ENCODE measurements at places on chromosomes 2 and 18. TPM values are rescaled to one million over a fixed set of nuclear protein-coding genes. Genes with fewer than 3 reads are reported as not detected.

DNA sequence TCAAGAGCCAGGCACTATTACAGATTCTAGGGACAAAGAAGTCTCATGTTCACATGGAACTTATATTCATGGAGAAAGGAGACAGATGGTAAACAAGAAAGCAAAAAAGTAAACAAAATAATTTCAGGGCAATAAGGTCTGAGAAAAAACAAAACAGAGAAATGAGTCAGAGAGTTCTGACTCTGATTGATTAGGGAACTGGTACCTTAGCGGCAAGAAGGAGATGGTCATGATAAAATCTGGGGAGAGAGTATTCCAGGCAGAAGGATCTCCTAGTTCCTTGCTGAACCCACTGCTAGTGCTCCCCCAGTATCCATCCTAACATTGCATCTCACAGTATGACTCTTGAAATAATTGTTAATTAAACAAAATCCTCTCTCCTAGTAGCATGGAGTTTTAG, 161.8 kb upstream of the KLF7 start:
- peaks cover 54% of the 10 kb centered on the region for H3K4me1 ChIP-seq
- H3K36me3 ChIP-seq, result peaks cover 4% of the 10 kb centered on the region
- H3K27ac ChIP-seq, result peak overlapping the region; percentile 32
- no peaks in the 10 kb centered on the region for H3K27me3 ChIP-seq
- no peak for DNase-seq

Gene GTF2A1L
- total RNA-seq, result 0.39 TPM

GRCh38 chr2:38030635-38031355, 45.2 kb downstream of the CYP1B1 start:
- no peaks in the 10 kb centered on the region for H3K36me3 ChIP-seq
- peaks cover 8% of the 10 kb centered on the region for H3K4me1 ChIP-seq
- H3K4me3 ChIP-seq, result no peak overlapping the region
- DNase-seq, result no peak

- DNase-seq, result no peak
- no peak overlapping the region for H3K27ac ChIP-seq
- peaks cover 14% of the 10 kb centered on the region for H3K4me1 ChIP-seq
- H3K36me3 ChIP-seq, result no peaks in the 10 kb centered on the region
- H3K27me3 ChIP-seq, result peaks cover 68% of the 10 kb centered on the region
These were observed 582.8 kb downstream of the ZEB2 start for GRCh38 chr2:143936848-143937722.

DNA sequence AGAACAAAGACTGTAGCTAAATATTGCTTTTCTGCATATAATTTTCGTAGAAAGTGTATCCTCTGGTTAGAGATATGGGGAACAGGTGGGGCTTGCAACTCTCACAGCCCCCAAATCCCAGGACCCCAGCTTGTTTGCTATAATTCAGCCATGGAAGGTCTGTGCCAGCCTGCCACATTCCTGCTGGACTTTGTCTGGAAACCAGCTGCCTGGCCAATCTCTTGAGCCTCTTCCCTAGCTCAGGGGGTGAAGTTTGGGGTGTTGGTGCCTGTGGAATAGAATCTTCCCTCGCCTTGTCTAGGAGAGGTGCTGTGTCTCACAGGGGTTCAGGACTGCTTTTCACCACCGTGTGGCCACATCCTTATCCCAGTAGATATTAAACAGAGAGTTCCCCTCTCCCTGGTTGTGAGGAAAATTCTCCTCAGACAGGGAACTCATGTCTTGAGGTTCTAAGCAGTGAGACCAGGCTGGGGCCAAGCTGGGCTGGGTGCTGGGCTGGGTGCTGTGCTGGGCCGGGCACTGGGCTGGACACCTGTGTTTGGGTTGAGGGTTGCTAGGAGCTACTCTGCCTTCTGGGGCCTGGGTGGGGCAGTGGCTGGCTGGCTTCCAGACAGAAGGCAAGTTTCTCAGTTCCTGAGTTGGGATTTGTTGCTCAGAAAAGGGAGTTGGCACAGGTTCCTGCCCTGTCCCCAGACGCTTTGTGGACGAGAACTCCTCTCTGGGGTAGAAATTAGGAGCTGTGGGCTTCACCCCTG, 12.3 kb downstream of the TOGARAM2 start:
- no peaks in the 10 kb centered on the region for H3K36me3 ChIP-seq
- H3K27ac ChIP-seq, result no peak overlapping the region
- H3K4me1 ChIP-seq, result no peaks in the 10 kb centered on the region
- no peak for DNase-seq
- peaks cover 3% of the 10 kb centered on the region for H3K27me3 ChIP-seq

Gene INHBB
- total RNA-seq, result not detected

Gene LGALSL
- total RNA-seq, result 2.5 TPM

Gene TFPI
- total RNA-seq, result 0.60 TPM

Gene POU3F3
- total RNA-seq, result not detected

Gene EPG5
- 14.3 TPM for total RNA-seq

Gene MAPK4
- not detected for total RNA-seq

- H3K27me3 ChIP-seq, result no peaks in the 10 kb centered on the region
- H3K4me1 ChIP-seq, result no peaks in the 10 kb centered on the region
- H3K27ac ChIP-seq, result no peak overlapping the region
- no peak overlapping the region for H3K4me3 ChIP-seq
These were observed 335.8 kb downstream of the RAD51AP2 start for GRCh38 chr2:17182399-17182798.

- no peak overlapping the region for H3K4me3 ChIP-seq
- peaks cover 5% of the 10 kb centered on the region for H3K4me1 ChIP-seq
These were observed 158.5 kb downstream of the INSIG2 start for GRCh38 chr2:118246726-118247125.

Gene DNAH6
- total RNA-seq, result 0.12 TPM

Gene CD8A
- 2.2 TPM for total RNA-seq

- H3K27ac ChIP-seq, result no peak overlapping the region
- no peaks in the 10 kb centered on the region for H3K4me1 ChIP-seq
- no peak overlapping the region for H3K4me3 ChIP-seq
- H3K27me3 ChIP-seq, result peaks cover 15% of the 10 kb centered on the region
These were observed 12.7 kb upstream of the FHOD3 start for GRCh38 chr18:36284671-36285295.

Gene ABCG5
- not detected for total RNA-seq

Gene CHRNA1
- total RNA-seq, result not detected

DNA sequence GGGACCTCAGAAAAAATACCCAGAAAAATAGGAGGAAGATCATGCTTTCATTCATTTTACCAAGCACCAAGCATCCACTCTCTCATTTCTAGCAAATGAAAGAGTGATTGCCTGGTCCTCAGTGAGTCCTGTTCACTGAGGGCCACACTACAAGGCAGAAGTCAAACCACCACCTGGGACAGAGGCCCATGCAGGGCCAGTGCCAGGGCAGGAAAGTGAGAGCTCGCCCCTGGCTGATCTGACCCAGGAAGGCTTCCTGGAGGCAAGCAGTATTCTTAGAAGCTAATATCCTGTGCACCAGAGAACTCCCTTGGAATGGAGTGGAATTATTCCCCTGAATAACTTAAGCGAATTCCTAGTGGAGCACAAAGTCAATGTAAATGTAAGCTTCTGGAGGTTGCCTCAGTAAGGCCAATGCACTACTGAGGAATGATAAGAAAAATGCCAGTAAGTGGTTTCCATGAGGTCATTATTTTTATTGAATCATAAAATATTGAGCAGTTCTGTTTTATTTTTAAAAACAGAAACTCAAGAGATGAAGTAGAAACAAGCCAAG, 191.6 kb upstream of the ID2 start:
- no peak overlapping the region for H3K4me3 ChIP-seq
- H3K36me3 ChIP-seq, result no peaks in the 10 kb centered on the region
- no peak overlapping the region for H3K27ac ChIP-seq
- H3K4me1 ChIP-seq, result peaks cover 52% of the 10 kb centered on the region

- H3K4me1 ChIP-seq, result peaks cover 7% of the 10 kb centered on the region
- peaks cover 4% of the 10 kb centered on the region for H3K27me3 ChIP-seq
- no peak overlapping the region for H3K27ac ChIP-seq
These were observed 521.0 kb upstream of the NRP2 start for GRCh38 chr2:205161156-205161839.

Gene LYG1
- 1.5 TPM for total RNA-seq

DNA sequence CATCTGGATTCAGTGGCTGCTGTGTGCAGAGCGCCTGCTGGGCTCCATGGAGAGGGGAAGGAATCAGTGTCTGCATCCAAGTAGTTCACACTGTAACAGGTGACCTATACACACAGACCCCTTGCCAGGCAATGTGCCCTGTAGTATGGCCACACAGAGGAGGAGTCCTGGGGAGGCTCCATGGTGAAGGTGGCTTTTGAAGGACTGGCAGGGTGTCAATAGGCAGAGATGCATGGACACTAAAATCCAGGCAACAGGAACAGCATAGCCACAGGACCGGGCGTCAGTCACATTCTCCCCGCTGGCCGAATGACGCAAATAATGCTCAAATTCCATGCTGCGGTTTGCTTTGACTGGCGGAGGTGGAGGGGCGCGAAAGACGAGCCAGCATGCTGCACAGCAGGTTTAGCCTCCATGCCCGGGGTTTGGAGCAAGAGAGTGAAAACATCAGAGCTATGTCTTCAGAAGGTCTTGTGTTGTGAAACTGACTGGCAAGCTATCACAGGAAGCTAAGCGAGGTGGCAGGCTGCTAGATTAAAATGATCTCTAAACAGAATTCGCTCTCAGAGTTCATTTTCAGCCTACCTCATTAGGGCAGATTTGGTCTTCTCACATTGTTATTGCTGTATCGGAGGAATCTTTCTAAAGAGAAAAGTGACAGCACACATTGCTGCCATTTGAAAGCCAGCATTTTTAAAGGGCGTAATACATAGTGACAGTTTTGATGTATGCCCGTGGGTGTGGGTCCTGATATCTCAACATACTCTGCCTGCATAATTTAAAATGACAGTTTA, 1.2 kb upstream of the CHMP1B start:
- peaks cover 6% of the 10 kb centered on the region for H3K27me3 ChIP-seq
- peaks cover 38% of the 10 kb centered on the region for H3K4me1 ChIP-seq
- peaks cover 3% of the 10 kb centered on the region for H3K36me3 ChIP-seq

Gene SLC38A11
- total RNA-seq, result not detected

Gene SLC16A14
- 3.1 TPM for total RNA-seq

GRCh38 chr18:27447451-27447881, 262.4 kb upstream of the CHST9 start:
- H3K4me1 ChIP-seq, result no peaks in the 10 kb centered on the region
- H3K27ac ChIP-seq, result no peak overlapping the region
- H3K4me3 ChIP-seq, result no peak overlapping the region
- H3K27me3 ChIP-seq, result no peaks in the 10 kb centered on the region
- H3K36me3 ChIP-seq, result no peaks in the 10 kb centered on the region
- DNase-seq, result no peak

DNA sequence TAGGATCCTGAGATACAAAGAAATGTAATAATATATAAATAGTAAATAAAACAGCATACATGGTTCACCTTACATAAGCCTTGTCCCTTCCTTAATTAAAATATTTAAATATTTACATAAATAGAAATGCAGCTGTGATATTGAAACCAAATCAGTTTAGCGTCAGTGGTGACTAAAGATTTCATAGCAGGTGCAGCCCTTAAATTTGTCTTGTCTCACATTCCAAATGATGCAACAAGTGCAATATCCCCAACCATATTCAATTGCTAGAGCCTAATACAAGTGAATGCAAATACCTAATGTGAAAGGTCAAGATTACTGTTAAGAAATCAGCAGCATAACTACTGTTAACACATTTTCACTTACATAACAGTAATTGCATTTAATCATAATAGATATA, 539.5 kb downstream of the NYAP2 start:
- no peak overlapping the region for H3K27ac ChIP-seq
- H3K4me3 ChIP-seq, result no peak overlapping the region
- peaks cover 3% of the 10 kb centered on the region for H3K27me3 ChIP-seq

DNA sequence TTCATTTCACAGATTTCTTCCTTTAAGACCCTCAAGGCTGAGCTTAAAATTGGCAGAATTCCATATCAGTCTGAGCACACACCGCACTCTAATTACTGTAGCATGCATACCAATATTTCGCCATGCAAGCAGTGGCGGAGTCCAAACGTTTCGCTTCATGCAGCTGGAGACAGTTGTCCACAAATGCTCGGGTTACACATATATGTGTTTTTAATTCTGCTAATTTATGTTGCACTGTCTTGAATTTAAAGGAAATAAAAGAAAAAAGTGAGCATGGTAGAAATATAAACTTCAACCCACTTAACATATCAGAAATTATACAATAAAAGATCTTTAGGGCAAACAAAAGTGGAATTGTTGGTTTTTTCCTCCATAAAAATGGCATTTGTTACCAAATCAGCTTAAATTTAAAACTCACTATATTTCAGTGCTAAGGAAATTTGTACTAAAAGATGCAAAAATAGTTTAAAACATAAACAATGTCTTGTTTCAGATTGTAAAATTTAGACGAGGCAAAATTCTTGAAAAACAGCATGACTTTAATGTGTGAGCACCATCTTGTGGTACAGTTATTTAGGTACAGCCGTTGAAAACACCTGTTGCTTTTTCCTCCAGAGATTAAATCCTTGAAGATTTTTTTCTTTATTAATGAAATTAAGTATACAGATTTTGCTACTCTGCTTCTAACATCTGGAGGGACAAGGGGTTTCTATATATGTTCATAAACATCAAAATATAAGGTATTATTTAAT, 24.1 kb upstream of the KANSL1L start:
- no peak for DNase-seq
- H3K27me3 ChIP-seq, result peaks cover 14% of the 10 kb centered on the region
- H3K36me3 ChIP-seq, result no peaks in the 10 kb centered on the region
- H3K4me1 ChIP-seq, result peaks cover 6% of the 10 kb centered on the region
- H3K4me3 ChIP-seq, result no peak overlapping the region
- no peak overlapping the region for H3K27ac ChIP-seq

- H3K27ac ChIP-seq, result no peak overlapping the region
- no peak overlapping the region for H3K4me3 ChIP-seq
These were observed 248.4 kb downstream of the ZNF521 start for GRCh38 chr18:25103468-25104155.

- H3K36me3 ChIP-seq, result peaks cover 16% of the 10 kb centered on the region
- peaks cover 53% of the 10 kb centered on the region for H3K4me1 ChIP-seq
These were observed 589 bp upstream of the SGPP2 start for GRCh38 chr2:222423632-222424275.

DNA sequence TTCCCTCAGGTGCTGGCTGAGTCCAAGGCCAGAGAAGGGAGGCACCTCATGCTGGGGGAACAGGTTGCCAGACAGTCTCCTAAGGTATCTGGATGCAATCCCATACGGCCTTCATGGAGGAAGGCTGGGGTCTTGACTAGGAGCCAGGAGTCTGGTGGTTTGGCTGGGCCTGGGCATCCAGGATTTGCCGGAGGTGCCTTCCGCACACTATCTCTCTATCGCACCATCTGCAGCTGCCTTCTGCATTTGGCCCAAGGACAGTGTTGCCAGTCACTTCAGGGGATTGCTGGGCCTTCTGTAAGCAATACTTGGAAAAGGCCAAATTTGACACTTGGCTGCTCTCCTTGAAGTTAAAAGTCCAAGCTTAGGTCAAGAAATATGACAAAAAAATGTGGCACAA, 327.2 kb downstream of the EN1 start:
- no peak for DNase-seq
- no peaks in the 10 kb centered on the region for H3K36me3 ChIP-seq
- H3K4me3 ChIP-seq, result no peak overlapping the region
- H3K4me1 ChIP-seq, result no peaks in the 10 kb centered on the region
- no peaks in the 10 kb centered on the region for H3K27me3 ChIP-seq

GRCh38 chr2:47039913-47040562, 115.1 kb downstream of the STPG4 start:
- H3K36me3 ChIP-seq, result peaks cover 40% of the 10 kb centered on the region
- H3K27ac ChIP-seq, result peak overlapping the region; percentile 87
- H3K4me3 ChIP-seq, result no peak overlapping the region
- DNase-seq, result no peak

Data from activated T-helper 1 cell treated with anti-CD3 and anti-CD28 coated beads, Interleukin-12 subunit alpha, Interleukin-12 subunit beta, Interleukin-2, Interleukin-4 antibody, amounts not matched to agents 30 ng/mL and 10 ng/mL and 1 ng/mL, durations not matched to agents 14 hours and 24 hours and 36 hours (primary cell).